ENCODE measurements at places on chromosomes 11 and 22.

DNA sequence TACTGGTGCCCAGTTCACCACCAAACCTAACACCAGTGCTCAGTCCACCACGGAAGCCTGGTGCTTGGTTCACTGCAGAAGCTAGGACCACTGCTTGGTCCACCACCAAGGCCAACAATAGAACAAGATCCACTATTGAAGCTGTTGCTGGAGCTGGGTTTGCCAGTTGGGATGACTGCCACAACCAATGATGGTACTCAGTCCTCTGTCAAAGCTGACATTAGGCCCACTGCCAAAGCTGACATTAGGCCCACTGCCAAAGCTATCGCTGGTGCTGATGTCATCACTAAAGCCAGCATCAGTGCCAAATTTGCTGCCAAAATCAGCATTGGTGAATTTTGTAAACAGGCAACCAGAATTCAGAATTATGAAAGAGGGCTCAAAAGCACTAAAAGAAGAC is 1850.2 kb upstream of the RAG2 start:
- peak; percentile 29 for DNase-seq

DNA sequence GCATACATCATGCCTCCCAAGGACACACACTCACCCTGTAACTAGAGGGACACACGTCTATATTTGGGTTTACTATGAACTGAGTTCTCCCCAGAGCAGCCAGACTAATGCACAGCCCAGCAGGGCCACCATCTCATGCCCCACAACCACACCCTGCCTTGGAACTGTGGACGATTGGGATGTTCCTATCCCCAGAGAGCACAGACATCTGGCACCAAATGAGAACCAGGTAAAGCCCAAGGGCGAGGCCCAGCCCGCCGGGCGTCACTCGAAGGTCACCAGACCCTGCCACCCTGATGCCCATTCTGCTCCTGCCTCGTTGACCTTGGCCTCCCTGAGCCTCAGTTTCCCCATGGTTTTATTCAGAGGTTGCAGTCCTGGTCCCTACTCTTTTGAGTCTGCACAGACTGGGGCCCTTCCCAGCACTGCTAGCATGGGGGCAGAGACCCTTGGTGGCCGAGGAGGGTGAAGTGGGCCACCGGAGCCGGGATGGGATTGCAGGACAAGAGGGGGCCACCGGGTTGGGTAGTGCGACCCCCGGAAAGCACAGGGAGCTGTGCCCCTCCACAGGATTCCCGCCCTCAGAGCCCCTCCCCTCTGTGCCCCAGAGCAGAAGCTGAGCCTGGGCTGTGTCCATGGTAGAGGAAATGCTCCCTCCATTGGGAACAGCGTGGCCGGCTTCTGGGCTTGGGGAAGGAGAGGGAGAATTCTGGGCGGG is 56.8 kb downstream of the IGLL5 start:
- no peak for DNase-seq

DNA sequence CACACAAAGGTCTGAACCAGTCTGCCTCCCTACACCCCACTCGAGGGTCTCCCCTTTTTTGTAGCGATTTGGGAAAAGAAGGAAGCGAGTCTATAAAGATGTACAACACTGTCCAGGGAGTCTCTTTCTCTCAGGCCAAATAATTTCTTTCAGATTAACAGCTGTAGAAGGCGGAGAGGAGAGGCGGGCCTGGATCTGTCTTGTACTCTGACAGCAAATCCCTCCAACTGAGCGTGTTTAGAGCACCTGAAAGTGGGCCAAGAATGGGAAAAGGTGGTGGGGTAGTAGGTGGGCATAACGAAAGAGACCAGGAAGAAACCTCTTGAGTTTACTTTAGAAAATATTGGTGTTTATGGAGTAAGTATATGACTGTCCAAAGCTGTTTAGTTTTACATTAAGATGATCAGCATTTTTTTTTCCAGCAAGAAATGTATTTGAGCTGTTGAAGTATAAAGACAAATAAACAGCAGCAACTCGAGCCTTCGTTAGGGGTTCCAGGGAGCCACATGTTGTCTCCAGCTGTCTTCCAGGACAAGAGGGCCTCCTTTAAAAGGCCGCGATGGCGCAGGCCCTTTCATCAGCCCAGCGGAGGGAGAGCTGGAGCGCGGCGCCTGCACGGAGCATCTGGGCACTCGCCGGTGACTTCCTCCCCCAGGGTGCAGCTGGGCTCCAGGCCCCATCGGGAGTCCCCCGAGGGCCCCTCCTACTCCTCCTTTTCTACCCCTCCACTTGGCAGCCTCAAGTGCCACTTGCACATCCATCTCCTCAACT is 34.9 kb downstream of the SCUBE1 start:
- DNase-seq = no peak

GRCh38 chr11:115612046-115612730 is 108.0 kb upstream of the CADM1 start:
- DNase-seq = no peak

- DNase-seq = no peak
Measured at GRCh38 chr22:21719024-21719423, 16.6 kb downstream of the YPEL1 start.

GRCh38 chr11:127675581-127675980 is 675.0 kb upstream of the KIRREL3 start:
- no peak for DNase-seq

- DNase-seq = no peak
Measured at GRCh38 chr22:29690476-29690875, 29.3 kb upstream of the CABP7 start.

DNA sequence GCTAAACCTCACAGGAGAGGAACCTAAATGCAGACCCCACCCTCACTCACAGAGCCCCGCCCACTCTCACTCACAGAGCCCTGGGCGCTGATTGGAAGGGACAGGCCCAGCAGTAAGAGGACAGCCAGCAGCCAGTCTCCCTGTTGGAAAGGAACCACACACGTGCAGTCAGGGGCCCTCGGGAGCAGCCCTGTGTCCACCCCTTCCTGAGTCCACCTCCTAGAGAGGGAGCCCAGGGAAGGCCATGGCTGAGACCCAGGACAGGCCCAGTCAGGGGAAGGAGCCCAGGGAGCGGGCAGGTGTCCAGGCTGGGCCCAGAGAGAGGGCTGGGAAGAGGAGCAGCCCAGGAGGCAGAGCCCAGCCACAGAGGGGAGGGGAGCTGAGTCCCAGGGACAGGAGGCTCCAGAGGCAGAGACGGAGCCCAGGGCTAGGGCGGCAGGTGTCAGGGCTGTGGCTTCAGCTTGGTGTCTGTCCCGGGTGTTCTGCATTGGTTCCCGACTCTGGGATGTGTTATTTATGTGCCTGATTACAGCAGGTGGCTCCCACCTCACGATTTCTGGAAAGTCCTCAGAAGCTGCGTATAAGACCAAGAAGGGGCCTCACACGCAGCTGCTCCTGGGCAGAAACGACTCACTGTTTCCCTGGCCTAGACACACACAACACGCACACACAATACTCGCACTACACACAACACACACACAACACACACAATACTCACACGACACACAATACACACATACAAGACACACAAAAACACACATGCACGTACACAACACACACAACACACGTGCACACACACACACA is 9.0 kb upstream of the APOBEC3H start:
- DNase-seq = no peak

- no peak for DNase-seq
Measured at GRCh38 chr22:48493733-48494132, 1333.9 kb downstream of the BRD1 start.

DNA sequence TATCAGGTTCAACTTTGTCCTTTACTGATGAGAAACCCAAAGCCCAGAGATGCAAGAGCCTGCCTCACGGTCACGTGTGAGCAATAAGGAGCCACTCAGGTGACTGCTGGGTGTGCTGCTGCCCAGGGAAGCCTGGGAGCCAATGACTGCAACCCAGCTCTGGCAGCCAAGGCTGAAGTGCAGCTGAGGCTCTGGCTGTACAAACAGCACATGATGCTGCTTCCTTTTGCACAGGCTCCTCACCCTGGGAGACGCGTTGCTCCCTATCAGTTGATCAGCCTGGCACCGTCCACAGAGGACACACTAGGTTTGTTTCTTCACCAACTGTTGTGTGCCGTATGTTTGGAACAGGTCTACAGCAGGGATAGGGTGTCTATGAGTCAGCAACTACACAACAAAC is 168.7 kb downstream of the EFCAB6 start:
- DNase-seq = no peak

DNA sequence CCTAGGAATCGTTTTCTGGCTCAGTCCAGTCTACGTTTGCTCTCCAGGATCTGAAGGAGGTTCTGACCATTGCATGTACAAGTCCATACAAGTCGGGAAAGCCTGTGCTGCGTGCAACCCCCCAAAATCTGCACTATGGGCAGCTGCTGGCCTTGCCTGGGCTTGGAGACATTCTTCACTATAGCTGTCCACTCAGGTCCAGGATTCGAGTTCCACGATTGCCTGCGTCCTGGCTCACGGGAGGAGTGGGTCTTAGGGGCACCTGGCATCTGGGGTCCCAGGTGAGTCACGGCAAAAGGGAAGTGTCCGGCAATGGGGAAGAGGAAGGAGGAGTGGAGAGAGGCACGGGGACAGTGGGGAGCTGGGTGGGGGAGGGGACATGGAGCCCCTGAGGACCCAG is 563.0 kb downstream of the BRD1 start:
- no peak for DNase-seq

GRCh38 chr11:47615249-47615648 is 21.0 kb upstream of the C1QTNF4 start:
- DNase-seq = no peak

GRCh38 chr11:72921028-72921716 is 107.0 kb downstream of the ATG16L2 start:
- DNase-seq = no peak

DNA sequence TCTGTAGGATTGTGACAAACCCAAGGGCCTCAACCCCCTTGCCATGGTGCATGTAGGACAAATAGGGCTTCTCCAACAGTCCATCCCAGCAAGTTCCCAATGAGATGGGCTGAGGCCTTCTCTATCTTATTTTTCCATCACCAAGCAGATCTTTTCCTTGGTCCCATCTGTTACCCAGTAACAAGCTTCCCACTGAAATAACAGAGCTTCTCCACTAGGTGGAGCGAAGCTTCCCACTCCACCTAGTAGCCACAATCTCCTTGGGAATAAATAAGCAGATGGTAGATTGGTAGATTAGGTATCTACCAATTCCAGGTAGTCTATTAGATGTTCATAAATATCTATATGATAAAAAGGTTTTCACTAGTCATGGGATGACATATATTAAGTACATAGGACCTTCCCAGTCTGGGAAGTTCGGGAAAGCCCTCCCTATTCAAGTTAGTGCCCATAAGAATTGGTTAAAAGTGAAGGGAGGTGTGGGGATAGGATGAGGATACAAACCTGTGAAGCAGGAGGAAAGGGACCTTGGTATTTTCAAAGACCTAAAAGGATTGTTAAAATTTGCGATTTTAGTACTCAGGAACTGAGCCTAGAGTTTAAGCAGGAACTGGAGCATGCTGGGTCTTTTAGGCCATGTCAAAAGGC is 5.9 kb upstream of the OR52L1 start:
- DNase-seq = no peak

DNA sequence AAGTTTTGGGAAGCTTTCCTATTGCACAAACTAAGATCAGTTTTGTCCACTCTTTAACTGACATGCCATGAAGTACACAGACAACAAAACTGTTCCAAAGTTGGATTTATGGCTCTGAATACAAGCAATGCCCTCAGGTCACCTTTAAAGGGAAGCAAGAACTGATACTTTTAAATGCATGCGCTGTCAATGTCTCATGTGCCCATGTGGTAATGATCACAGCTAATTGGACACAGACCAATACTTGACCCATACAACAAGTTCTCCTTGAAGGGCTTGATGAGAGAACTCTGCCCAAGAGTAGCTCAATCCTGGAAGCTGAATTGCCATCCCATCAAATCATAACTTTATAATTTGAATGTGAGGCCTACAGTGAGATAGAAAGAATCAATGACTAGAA is 624.9 kb downstream of the ETS1 start:
- no peak for DNase-seq

DNA sequence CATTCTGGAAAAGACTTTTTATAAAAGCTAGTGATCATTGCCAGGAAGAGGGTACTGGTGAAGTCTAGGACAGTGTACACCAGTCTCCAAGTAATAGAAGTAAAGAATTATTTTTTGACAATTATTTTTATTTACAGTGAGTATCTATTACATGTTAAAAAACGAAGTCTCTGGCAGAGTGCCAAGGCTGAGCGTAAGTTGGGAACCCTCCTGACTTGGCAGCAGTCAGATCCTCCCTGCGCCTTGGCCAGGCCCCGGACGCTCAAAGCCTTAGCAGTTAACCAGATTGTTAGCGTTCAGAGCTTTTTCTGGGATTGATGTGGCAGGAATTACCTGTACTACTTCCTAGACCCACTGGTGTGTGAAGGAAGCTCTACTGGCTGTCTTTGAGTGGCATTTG is 38.1 kb upstream of the CTTN start:
- DNase-seq = no peak

DNA sequence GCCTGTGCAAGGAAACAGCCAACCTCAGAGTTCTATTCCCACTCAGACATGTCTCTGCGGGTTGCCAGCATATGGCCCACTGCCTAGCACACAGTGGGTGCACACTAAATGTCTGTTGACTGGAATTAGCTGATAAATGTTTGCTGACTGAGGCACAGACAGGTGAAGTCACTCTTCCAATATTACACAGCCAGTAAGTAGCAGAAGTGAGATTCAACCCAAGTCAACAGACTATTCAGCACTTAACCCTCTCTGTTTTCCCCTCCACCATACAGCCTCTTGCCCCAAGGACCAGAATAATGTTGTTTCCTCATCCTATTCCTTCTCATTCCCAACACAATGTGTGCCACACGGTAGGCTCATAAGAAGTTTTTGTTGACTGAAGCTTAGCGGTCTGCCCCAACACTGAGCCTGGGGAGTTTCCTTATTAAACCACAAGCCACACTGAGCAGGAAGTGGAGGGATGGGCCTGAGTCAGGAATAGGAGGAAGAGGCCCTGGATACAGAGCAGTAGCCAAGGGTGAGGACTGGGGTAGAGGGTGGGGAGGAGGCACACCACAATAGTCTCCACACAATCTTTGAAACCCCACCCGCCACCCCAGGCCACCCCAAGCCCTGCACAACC is 15.7 kb upstream of the IL10RA start:
- no peak for DNase-seq

DNA sequence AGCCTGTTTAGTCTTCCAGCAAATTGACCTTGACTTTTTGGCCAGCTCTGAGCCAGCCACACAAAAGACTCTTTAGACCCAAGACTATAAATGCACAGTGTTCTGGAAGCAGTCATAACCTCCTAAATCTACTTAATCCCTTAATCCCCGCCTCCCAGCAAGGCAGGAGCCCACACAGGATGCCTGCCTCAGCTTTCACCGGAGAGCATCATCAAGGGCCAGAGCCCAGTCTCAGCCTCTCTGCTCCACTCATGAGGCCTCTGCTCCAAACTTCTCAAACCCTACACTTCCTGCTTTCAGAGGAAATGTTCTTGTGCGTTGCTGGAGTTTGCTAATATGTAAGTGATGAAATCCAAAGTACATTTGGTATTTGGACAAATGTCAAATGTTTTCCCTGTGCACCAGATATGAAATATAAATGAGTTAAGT is 57.9 kb upstream of the FSHB start:
- DNase-seq = no peak

- DNase-seq = no peak
Measured at GRCh38 chr22:26524870-26525269, 12.6 kb upstream of the TFIP11 start.

- no peak for DNase-seq
Measured at GRCh38 chr22:22248878-22249277, 4.3 kb downstream of the VPREB1 start.

GRCh38 chr11:44654596-44654995 is 72.2 kb upstream of the TSPAN18 start:
- DNase-seq = no peak
